ENCODE measurements at places on chromosomes 4 and X.

DNA sequence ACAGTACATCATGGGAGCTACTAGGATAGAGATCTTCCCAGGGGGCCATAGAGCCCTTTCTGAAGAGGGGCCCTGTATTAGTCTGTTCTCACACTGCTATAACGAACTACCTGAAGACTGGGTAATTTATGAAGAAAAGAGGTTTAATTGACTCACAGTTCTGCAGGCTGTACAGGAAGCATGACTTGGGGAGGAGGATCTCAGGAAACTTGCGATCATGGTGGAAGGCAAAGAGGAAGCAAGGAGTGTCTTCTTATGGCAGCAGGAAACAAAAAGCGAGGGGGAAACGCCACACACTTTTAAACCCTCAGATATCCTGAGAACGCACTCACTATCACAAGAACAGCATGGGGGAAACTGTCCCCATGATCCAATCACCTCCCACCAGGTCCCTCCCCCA, 4.2 kb upstream of the SLC9A6 start:
- DNase-seq = no peak

DNA sequence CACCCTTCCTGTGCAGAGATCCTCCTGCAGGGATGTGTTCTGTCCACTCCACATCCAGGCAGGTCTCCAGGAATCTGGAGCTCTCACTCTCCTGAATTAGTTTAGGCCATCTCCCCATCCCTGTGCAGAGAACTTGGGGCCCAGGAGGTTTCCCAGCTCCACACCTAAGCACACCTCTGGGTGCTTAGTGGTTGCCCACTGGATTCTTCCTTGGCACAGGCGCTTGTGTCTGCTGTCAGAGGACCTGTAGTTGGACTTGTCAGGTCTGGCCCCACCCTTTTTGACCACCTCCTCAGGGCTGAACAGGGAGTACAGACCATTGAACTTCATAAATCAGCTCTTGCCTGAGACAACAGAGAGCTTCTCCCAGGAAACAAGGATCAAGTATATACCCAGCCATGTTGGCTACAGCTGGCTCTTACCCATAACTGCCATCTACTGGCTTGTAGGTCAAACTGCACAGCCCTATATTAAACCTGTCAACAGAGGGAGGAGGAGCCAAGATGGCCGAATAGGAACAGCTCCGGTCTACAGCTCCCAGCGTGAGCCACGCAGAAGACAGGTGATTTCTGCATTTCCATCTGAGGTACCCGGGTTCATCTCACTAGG, 275.5 kb downstream of the PPARGC1A start:
- peak; percentile 16 for DNase-seq

DNA sequence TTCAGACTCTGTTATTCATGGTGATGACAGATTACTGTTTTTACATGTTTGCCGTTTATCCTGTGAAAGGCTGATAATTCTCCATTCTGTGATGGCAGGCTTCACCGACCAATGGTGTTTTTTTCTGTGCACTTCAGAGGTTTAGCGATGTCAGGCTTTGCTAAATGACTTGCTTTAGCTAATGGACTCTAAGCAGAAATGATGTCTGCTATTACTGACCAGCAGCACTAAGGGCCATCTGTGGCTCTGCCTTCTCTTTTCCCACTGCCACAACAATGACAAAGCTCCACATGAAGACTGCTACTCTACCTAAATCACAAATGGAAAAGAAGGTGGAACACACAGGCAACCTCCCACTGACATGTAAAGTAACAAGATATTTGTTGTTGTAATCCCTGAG, 68.4 kb upstream of the ALB start:
- no peak for DNase-seq

DNA sequence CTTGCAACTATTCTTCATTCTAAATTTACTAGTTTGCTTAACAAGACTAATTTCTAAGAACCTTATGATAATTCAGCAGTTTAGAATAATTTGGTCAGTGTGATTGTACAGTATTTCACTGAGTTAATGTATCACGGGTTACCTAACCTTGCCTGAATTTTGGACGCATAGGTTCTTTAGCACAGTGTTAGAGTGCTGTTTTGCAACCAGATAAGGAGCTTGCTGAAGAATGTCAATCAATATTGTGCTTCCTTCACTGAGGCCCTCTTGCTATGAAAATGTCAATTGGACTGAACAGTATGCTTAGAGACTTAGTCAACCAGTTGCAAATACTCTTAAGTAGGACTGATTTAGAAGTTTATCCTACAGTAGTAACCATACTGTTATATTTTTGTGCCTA, 19.6 kb downstream of the VAMP7 start:
- DNase-seq = no peak

GRCh38 chr4:168441412-168441811, 38.9 kb downstream of the DDX60L start:
- no peak for DNase-seq

DNA sequence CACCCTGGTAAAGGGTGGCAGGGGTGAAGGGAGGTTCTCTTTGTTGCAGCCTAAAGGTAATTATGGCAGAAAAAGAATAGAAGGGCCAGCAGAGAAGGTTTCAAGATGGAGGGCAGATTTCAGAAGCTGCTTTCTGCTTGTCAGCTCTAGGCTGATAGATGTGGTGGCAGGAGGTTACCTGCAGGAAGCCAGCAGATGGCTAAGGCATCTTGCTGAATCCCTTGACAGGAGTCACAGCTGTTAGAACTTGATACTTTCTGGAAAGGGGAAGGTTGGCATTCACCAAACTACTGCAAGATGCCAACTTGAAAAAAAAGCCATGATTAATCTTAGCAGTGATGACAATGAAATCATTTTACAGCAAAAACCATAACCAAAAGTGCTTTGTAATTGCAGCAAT, 69.5 kb upstream of the CBLL2 start:
- DNase-seq = no peak

GRCh38 chr4:17324386-17324830, 187.5 kb downstream of the QDPR start:
- DNase-seq = no peak

- DNase-seq = no peak
Observed at GRCh38 chr4:97396605-97397004, 746.7 kb downstream of the STPG2 start.

- no peak for DNase-seq
Observed at GRCh38 chrX:36856849-36857248, 151.3 kb upstream of the FAM47C start.

- no peak for DNase-seq
Observed at GRCh38 chrX:40391662-40392061, 189.1 kb upstream of the ATP6AP2 start.

DNA sequence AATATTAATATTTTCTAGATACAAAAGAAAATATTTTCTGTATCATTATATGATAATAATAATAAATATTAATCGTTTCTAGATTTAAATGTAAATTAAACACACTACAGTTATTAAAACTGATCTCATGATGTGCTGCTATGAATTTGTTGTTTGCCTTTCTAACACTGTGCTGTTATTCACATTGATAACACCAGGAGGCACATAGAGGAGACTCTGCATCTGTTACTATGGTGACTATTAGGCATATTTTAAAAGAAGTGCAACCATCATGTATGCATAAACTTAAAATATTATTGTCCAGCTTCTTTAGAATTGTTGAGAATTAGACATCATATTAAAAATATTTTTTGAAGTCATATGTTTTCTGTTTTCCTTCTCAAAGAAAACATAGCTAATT, 11.8 kb upstream of the PDGFC start:
- no peak for DNase-seq

All from NCI-H1092 treated with DMSO at 0.1 percent for 48 hours (cell line).